ENCODE measurements at places on chromosomes 2 and 18.

GRCh38 chr2:187171318-187171717 lies 276.7 kb downstream of the CALCRL start:
- no peak for DNase-seq

GRCh38 chr2:237743561-237744269 lies 54.9 kb upstream of the RBM44 start:
- no peak for DNase-seq

GRCh38 chr2:100104718-100105677 lies 37.4 kb downstream of the AFF3 start:
- DNase-seq, result no peak

DNA sequence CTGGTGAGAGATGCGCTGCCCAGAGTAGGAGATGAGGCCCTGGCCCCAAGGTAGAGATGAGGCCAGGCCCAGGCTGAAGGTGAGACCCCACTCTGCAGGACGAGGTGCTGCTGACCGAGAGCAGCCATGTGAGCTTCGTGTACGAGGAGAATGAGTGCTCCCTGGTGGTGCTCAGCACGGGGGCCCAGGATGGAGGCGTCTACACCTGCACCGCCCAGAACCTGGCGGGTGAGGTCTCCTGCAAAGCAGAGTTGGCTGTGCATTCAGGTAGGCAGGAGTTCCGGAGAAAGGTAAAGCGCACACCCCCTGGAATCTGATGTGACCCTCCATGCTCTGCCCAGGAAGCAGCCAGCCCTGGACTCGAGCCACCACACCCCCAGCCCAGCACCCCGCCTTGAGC lies 21.5 kb upstream of the GMPPA start:
- DNase-seq, result no peak

DNA sequence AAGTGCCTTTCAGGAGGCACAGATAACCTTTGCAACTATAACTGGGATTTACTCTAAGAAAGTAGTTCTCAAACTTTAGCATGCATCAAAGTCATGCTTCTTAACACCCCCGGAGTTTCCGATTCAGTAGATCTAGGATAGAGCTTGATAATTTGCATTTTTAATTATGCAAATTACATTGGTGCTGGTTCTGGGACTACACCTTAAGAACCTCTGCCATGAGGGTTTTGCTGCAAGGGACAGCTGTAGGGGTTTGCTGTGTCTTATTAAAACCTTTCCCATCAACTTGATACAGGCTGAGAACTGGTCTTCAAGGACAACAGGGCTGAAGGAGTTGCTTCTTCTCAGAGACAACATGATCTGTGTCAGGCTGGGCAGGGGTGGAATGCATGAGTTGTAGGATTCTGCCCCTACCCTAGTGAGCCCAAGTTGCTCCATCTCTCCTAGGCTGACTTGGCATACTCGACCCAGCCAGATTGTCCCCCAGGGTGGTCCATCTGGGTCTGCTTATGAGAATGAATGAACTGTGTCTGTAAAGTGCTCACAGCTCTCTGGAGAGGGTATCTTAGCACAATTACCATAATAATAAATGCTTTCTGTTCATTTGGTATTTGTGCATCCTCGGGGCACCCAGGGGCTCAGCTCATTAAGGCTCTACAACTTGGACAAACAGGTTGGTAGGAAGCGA lies 232.7 kb downstream of the CLIP4 start:
- no peak for DNase-seq

GRCh38 chr18:13646633-13647032 lies 79.7 kb downstream of the FAM210A start:
- no peak for DNase-seq

DNA sequence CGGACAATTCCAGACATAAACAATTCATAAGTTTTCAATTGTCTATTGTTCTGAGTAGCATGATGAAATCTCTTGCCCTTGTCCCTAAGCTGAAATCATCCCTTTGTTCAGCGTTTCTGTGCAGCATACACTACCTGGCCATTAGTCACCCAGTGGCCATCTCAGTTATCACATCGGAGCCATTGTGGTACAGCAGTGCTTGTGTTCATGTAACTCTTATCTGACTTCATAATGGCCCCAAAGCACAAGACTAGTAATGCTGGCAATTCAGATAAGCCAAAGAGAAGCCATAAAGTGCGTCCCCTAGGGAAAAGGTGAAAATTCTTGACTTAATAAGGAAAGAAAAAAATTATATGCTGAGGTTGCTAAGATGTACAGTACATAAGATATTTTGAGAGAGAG lies 127.2 kb downstream of the FHOD3 start:
- no peak for DNase-seq

- no peak for DNase-seq
Observed at GRCh38 chr2:234621120-234621519, 124.2 kb upstream of the ARL4C start.

GRCh38 chr2:205775097-205775877 lies 93.0 kb downstream of the NRP2 start:
- no peak for DNase-seq

DNA sequence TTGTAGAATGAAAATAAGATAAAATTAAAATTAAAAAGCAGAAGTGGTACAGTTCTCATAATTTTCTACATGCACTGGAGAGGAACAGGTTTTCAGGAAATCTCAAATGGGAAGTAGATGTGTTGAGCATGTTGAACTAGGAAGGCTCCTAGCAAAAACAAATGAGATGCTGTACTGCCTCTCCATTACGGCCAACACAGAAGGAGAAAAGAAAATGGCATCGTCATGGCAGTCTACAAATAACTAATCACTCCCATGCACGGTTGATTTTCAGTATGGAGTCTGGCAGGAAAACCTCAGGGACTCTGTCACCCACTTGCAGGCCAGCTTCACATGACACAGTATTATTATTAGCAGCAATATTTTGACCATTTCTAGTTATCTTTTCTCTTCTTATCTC lies 278.7 kb downstream of the NRXN1 start:
- no peak for DNase-seq

DNA sequence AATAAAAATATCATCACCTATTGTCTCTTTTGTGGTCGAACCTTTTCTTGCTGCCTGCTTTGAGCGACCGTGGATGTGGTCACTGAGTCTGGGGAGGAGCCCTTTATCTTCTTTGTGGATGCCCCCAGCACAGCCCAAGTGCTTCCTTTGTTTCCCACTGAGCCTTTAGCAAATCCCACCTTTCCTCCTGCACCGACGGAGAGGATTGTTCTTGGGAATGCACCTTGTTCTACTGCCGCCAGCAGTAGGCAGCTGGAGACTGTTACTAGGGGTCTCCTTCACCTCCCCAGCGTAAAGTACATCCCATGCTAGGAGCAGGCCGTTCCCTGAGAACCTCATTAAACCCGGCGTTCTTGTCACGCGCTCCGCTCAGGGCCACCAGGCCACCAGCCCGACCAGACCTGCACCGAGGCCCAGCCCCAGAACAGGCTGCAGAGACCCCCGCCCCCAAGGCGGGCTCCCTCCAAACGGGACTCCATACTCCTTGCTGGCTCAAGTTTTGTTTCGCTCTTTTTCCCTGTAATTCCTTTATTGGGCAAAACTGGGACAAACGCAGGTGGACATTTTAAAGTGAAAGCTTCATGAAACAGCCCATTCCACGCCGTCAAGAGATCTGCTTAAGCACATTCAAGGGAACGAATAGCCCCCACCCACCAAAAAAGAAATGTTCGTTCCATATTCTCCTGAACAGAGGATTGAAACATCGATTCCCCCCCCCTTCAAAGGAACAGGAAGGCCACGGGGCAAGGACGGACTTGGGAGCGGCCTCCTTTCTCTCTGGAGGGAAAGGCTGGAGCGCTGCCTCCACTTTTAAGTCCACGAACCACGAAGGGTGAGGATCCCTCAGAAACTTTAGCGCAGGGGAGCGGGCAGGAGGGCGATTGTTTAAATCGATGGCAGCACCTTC lies 1.1 kb upstream of the MAT2A start:
- DNase-seq, result peak; percentile 23

DNA sequence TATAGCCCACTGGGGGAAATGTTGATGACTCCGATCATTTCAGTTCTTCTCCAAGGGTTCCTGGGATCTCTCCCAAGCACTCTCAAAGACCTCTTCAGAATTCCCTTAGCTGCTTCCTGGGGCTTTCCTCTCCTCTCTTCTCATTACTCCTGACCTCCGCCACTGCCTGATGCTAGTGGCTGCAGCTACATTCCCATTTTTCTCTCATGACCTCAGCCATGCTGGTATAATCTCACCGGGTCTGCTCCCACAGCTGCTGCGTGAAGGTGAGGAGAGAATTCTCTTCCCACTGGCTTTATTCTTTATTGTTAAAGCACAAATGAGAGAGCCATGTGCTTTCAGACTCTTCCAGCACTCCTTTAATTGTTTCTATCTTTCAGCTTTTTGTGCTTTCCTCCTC lies 312.0 kb upstream of the ETAA1 start:
- no peak for DNase-seq

- DNase-seq, result no peak
Observed at GRCh38 chr2:12424219-12424618, 292.5 kb upstream of the TRIB2 start.

GRCh38 chr2:70982971-70983370 lies 4.5 kb downstream of the ANKRD53 start:
- DNase-seq, result no peak

GRCh38 chr2:20165677-20166509 lies 59.0 kb downstream of the SDC1 start:
- DNase-seq, result no peak

DNA sequence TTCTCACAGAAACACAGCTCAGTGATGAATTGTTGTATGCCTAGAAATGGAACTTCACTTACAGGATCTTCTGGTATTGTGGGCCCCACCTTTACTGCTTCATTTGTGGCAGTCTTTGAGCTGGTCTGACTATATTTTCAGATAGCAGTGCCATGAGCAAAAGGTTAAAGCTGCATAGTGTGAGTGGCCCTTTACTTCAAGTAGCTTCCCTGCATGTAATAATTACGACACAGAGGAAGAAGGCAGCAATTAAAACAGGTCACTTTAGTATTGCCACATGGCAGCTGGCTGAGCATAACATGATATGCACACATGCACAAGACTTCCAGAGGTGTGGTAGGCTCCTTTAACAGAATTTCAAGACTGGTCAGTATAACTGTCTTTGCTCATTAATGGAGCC lies 426.3 kb upstream of the ZEB2 start:
- DNase-seq, result no peak

- peak; percentile 45 for DNase-seq
Observed at GRCh38 chr2:230866756-230867523, 2.2 kb downstream of the ITM2C start.

DNA sequence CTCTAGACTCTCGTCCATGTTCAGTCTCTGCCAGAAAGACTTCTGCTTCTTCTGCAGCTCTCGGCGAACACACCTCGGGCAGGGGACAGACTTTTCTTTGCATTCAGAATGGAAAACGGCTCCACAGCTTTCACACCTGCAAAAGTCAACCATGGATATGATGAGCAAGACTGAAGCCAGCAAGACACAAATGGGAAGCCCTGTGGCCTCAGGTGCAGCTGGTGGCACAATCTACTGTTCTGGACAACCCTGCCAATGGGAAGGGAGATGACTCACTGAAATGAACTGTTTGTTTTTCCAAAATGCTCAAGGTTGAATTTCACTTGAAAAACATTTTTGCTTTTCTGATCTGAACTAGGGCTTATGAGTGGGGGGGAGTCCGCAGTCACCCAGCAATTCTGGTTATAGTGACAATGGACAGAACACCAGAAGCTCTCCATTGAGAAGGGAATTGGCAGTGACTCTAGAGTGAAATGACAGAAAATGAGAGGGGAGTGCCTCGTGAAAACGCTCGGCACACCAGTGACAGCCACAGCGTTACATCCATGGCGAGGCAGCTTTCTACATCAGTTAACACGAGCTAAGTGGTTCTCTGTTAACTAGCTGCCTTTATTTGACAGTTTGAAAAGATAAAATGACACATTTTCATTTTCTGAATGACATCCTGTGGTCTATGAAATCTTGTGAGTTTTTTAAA lies 58.8 kb upstream of the FZD5 start:
- DNase-seq, result no peak

DNA sequence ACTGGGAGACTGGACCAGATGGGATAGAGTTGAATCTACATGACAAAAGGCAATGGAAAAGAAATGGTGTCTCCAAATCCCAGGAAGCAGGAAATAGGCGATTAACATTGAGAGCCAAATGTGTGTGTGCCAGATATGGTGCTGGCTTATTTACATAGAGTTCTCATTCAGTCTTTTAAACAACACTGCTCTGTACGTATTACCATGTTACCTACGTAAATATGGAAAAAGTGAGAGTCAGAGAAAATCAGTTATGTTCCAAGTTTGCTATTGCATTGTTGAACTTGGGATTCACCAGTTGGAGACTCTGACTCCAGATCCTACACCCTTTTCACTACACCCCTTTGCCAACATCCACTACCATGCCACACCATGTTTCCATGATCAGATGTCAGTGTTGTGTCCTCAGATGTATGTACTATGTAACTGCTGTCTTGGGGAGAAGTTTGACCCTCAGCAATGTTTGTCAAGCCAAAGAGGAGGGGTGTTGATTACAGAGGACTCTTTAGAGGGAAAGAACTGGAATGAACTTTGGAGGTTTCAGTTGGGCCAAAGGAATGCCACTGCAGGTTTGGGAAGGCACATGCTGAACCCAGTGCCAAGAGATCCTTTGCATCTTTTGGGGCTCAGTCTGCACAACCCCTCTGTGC lies 19.6 kb upstream of the GREB1 start:
- no peak for DNase-seq

DNA sequence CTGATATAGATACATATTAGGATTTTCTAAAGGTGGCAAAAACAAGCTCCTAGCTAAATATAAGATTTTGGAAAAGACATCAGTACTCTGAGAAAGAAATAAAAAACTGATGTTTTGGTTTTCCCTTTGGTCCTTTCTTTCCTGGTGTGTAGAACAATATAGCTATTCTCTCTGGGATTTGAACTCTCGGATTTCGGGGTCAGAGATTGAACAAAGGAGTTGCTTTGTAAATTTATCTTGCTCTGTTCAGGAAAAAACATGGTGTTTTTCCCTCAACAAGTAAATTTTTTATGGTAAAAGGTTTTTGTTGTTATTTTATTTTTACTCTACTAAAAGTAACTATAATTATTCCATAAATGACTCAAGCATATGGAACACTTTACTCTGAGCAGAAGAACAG lies 889.3 kb downstream of the ERBB4 start:
- no peak for DNase-seq

- peak; percentile 28 for DNase-seq
Observed at GRCh38 chr2:165877565-165878550, 75.7 kb downstream of the TTC21B start.

DNA sequence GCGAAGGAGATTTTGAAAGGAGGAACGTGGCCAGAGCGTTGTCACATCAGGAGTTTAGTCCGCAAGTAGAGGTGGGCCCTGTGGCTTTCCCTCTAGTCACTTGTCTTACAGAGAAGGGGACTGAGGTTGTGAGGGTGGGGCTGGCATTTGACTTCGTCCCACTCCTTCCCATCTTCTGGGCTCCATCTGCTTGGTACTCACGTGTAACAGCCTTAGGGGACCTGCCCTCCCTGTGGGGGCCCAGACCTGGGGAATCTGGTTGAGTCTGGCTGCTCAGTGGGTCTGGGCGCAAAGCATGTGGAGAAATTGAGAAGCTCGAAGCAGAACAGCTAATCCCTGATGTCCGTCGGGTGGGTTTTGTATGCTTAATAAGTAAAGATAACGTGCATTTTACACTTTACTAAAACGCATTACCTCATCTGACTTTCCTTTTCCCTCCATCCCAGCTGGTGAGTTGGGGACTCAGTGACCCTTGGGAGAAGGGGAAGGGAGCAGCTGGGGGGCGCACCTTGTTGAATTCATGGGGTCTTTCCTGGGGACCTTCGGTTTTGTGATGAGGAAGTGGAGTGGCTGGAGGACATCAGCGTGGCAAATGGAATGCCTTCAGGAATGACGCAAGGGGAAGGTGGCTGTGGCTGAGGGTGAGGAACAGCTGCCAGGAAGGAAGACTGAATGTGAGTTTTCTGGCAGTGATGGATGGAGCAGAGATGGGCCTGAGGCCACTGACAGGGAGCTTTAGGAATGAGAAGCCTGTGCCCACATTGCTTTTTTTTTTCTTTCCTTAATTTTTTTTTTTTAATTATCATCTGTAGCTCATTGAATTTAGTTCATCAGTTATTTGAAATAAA lies 44.8 kb downstream of the ASAP2 start:
- no peak for DNase-seq
